A673 (cell line): ENCODE measurements at places on chromosomes 12 and 14.

GRCh38 chr12:132364348-132364902 is 35.0 kb upstream of the GALNT9 start:
- DNase-seq: no peak

DNA sequence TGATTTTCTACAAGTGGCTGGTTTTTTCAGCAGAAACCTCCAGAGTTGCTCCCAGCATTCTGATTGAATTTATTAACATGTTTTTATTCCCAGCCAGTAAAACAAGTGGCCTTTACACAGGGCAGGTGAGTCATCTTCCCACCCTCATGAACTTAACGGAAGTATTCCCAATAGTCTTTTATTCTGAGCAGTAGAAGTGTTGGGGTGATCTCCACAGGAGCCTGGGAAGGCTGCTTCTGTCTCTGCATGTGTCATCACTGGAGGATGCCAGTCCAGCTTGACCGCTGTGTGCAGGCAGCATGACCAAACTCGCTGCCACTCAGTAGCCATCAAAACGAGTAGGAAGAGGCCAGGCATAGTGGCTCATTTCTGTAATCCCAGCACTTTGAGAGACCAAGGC is 13.4 kb upstream of the DNAH10 start:
- DNase-seq: no peak

- DNase-seq: no peak
Measured at GRCh38 chr12:52603314-52603713, 2.1 kb upstream of the KRT72 start.

DNA sequence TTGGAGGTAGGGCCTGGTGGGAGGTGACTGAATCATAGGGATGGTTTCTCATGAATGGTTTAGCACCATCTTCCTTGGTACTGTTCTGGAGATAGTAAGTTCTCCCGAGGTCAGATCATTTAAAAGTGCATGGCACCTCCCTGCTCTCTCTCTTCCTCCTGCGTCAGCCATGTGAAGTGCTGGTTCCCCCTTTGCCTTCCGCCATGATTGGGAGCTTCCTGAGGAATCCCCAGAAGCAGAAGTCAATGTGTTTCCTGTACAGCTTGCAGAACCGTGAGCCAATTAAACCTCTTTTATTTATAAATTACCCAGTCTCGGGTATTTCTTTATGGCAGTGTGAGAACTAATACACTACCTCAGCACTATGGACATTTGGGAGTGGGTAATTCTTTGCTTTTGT is 4.8 kb upstream of the LGMN start:
- no peak for DNase-seq

GRCh38 chr12:52528641-52529143 is 8.5 kb upstream of the KRT5 start:
- no peak for DNase-seq

DNA sequence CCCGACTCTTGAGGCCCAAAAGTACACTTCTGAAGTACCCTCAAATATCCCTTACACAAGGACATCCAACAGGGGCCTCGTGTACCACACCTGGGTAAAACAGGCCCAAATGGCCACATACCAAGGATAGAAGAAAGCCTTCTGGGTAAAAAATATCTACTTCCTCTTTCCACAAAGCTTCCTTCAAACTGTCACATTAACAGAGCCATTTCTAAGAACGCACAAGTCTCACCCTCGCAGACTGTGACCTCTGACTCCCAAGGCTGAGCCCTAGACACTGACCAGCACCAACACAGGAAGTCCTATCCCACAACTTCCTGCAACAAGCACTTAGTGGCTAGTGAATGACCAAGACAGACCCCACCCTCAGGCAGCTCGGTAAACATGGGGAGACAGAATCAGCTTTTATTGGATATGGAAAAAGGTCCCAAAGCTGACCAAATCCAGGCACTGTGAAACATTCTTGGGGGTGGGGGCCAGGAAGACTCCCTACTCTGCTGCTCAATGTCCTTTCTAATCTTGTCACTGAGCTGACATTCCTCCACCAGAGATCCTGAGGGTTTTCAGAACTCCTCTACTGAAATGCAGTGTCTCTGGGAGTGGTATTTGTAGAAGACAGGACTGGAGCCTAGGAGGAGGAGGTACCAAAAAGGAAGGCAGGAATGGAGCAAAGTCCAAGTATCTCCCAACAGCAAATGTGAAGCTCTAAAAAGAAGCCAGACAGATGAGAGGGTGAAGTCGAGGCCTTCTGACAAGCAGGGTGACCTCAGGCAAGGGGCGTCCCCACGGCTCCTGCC is 15.9 kb downstream of the KCTD10 start:
- no peak for DNase-seq

- peak; percentile 79 for DNase-seq
Measured at GRCh38 chr12:62435303-62436163, 31.1 kb upstream of the MON2 start.

GRCh38 chr12:75560167-75560566 is 48.8 kb upstream of the KRR1 start:
- DNase-seq: peak; percentile 35

GRCh38 chr12:20269337-20270067 is 98.8 kb upstream of the PDE3A start:
- DNase-seq: no peak

DNA sequence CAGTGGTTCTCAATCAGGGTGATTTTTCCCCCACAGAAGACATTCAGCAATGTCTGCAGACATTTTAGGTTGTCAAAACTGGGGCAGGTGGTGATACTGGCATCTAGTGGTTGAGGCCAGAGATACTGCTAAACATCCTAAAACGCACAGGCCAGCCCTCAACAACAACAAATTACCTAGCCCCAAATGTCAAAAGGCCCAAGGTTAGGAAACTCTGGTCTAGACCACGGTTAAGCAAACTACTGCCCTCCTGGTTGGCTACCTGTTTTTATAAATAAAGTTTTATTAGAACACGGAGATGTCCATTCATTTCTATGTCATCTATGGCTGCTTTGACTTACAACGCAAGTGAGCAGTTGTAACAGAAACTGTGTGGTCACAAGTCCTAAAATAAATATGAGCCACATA is 186.7 kb downstream of the EFCAB11 start:
- peak; percentile 34 for DNase-seq

DNA sequence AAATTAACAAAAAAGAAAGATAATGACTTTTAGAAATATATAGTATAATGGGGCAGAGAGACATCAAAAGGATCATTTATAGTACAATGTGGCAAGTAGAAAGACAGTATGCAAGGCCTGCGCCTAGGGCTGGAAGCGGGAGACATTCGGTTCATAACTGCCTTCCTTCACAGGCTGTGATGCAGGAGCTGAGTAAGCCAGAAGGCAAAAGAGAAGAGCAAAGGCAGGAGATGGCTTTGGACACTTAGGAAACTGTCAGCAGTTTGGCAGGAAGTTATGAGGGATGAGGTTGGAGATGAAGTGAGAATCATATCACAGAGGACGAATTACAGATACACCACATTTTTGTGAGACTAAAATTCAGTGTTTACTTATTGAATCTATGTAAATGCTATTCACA is 97.8 kb downstream of the EPS8 start:
- DNase-seq: no peak

DNA sequence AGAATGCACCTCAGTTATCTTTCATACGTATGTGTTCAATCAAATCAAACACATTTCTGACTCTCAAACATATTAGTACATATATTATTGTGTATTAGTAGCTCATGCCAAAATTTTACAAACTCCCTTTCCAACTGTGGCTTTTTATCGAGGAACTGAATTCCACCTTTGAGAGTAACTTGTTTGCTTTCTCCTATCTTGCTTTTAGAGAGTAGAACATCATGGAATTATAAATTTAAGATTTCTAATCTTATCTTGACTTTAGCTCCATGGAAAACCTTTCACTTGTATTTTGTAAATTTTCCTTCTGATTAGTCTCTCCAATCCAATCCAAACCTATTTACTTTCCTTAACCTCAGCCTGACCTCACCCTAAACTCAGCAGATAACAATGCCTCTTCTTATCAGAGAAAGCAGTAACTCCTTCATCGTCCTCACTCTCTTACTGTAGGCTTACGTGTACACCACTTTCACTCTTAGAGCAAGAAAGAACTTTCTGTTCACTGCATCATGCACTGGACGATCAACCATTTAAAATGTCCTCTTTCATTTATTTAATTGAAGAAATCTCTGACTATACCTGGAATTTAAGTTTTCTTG is 164.5 kb downstream of the TMTC3 start:
- DNase-seq: no peak

GRCh38 chr12:94272280-94272679 is 123.9 kb downstream of the PLXNC1 start:
- no peak for DNase-seq

GRCh38 chr12:132218915-132219314 is 74.7 kb downstream of the NOC4L start:
- DNase-seq: peak; percentile 72

GRCh38 chr12:88556213-88556774 is 24.0 kb downstream of the KITLG start:
- no peak for DNase-seq

- DNase-seq: no peak
Measured at GRCh38 chr12:56979628-56980027, 22.2 kb upstream of the RDH16 start.

GRCh38 chr12:124881123-124881522 is 17.5 kb upstream of the SCARB1 start:
- DNase-seq: no peak

- no peak for DNase-seq
Measured at GRCh38 chr14:97283005-97283403, 485.8 kb downstream of the VRK1 start.

DNA sequence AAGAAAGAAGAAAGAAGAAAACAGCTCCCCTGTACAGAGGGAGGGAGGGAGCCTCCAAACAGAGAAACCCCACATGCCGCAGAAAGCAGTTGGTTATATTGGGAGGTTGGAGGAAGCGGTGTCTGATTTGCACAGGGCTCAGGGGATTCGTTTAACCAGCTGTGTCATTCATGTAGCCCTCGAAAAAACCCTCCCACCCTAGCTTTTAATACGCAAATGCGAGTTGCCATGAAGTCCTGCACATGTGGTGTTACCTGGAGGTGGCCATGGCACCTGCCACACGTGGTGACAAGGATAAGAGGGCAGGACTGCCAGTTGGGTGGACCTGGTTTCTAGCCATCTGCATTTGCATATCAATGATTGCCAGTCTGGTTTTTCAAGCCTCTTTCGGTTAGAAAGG is 40.9 kb downstream of the TMEM30B start:
- DNase-seq: no peak

GRCh38 chr12:69679119-69679518 is 20.0 kb downstream of the BEST3 start:
- no peak for DNase-seq

DNA sequence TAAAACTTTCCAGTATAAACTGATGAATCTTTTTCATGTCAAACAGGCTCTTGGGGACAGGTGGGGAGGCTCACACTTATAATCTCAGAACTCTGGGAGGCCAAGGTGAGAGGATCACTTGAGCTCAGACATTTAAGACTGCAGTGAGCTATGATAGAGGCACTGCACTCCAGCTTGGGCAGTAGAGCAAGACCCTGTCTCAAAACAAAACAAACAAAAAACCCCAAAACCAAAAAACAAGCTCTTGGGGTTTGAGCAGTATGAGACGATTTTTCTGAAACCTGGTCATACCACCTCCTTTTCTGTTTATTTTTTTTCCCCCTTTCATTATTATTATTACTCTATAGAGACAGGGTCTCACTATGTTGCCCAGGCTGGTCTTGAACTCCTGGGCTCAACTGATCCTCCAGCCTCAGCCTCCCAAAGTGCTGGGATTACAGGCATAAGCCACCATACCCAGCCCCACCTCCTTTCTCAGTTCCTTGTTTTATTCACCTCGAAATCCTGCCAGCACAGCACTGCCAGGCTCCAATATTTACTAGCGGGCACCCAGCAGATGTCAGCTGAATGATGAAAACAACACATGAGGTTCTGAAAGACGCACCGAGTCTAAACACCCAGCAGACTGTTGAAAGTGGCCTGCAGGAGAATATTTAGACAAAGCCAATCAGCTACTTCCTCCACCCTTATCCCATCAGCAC is 19.5 kb upstream of the CDK17 start:
- DNase-seq: no peak

GRCh38 chr12:27651201-27651600 is 45.0 kb upstream of the REP15 start:
- DNase-seq: no peak

DNA sequence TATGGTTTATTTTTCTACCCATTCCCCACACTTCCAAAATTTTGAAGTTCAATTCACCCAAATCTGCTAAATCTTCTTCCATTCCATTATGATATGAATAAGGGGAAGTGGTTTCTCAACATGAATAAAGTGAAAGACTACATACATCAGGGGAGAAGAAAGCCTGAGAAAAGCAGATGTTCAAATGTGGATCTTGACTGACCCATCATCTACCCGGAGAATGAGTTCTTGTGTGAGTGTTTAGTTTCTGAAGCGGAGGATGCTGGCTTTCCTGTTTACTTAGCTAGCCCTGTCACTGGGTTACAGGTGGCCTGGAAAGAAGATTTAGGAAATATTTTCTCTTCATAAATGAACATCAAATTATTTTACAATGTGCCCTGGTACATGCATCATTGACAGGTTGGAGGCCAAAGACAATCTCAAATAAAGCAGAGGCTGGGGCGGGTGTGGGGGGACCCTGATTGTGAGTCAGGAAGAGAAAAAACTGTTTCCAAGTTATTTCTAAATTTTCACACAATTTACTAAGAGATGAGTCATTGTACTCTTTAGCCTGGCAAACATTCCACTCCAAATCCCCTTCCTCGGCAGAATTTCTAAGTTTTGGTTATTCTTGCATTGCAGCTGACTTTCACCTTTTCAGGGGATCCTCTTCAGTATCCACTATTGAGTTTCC is 135.6 kb downstream of the SLC25A21 start:
- DNase-seq: peak; percentile 22

- no peak for DNase-seq
Measured at GRCh38 chr14:104731320-104732294, 7.6 kb downstream of the ADSS1 start.
